ELR (cell line): ENCODE measurements at places on chromosomes 2 and 18.

- DNase-seq = no peak
Observed at GRCh38 chr18:48573632-48574283, 34.9 kb downstream of the CTIF start.

GRCh38 chr2:16747689-16748088 lies 82.1 kb upstream of the CYRIA start:
- DNase-seq = no peak

DNA sequence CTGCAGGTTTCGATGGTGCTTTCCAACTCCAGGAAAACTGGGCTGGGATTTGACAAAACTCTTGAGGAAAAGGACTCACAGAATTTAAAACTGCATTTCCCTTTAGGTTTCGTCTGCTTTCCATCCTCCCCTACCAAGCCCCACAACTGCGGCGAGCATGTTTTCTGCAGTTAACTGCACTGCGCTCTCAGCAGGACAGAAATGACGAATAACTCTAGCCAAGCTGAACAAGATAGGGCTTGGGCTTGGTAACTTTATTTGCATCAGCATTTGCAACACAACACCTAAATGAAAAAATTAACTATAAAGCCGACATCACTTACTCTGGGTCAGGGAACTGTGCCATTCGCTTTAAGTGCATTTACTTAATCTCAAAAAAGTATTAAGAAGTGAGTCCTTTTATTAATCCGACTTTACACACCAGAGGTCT lies 669 bp upstream of the PIKFYVE start:
- DNase-seq = peak; percentile 55

DNA sequence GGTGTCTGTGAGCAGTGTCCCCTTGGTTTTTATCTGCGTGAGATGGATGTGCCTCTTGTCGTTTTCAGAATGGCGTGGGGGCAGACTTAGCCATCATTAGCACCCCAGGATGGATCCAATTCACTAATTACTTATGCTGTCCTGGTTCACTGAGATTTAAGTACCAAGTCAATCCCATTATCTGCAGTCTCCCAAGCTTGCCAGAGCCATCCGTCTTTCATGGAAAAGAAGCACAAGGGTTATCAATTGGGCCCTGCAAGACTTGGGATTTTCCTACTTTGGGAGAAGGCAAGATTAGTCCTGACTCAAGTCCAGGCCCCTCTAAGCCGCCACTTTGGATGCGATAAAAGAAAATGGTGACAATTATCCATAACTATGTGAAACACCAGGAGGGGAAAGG lies 404.0 kb downstream of the TMEM182 start:
- DNase-seq = no peak

DNA sequence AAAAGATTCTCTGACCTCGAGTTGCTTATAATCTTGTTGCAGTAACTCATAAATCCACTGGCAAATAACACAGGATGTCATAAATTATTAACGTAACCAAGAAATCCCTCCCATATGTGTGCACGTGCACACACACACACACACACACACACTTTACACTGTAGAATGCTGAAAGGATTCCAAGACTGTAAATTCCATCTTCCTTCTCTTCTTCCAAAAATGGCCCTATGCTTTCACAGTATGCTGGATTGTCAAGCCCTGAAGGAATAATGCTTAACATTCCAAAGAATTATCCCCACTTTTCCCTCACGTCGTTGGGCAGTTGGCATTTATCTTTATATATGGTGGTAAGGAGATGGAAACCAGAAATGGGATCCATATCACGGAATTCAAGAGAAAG lies 117.5 kb upstream of the CRIM1 start:
- no peak for DNase-seq

DNA sequence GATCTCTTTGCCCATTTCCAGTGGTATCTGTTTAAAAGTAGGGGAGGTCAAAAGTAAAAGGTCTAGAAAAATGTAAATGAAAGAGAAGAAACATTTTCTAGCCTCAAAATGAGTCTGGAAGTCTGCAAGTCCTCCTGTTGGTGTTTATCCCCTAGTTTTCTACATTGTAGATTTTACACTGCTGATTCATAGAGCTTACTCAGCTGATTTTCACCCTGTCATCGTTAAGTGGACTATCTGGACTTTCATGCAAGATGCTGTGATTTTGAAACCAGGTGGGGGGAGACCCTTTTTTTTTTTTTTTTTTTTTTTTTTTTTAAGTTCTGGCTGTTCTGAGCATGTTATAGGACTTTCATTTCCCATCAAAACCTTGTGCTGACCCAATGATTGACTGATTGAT lies 10.3 kb downstream of the HOXD3 start:
- DNase-seq = no peak

- DNase-seq = no peak
Observed at GRCh38 chr2:218982586-218983262, 2.3 kb downstream of the FEV start.

DNA sequence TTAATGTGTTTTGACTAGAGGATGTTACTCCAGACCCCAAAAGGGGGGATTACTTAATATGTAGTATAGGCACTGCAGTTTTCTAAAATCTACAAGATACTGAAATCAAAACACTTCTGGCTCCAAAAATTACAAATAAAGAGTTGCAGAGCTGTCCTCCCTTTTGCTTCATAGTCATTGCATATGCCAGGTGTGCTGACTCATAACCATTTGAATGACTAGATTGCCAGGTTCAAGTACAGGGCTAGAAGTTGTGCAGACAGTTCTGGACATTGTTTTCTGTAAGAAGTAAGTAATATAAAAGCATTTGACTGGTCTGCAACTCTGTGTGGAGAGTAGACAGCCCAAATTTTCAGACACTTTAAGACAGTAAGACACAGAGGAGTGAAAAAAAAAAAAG lies 6.7 kb downstream of the CWC22 start:
- peak; percentile 32 for DNase-seq

GRCh38 chr2:222000326-222000725 lies 298.5 kb downstream of the PAX3 start:
- DNase-seq = peak; percentile 94

GRCh38 chr2:73333564-73333963 lies 40.2 kb upstream of the EGR4 start:
- no peak for DNase-seq

- DNase-seq = no peak
Observed at GRCh38 chr18:6266212-6266611, 148.5 kb downstream of the L3MBTL4 start.

DNA sequence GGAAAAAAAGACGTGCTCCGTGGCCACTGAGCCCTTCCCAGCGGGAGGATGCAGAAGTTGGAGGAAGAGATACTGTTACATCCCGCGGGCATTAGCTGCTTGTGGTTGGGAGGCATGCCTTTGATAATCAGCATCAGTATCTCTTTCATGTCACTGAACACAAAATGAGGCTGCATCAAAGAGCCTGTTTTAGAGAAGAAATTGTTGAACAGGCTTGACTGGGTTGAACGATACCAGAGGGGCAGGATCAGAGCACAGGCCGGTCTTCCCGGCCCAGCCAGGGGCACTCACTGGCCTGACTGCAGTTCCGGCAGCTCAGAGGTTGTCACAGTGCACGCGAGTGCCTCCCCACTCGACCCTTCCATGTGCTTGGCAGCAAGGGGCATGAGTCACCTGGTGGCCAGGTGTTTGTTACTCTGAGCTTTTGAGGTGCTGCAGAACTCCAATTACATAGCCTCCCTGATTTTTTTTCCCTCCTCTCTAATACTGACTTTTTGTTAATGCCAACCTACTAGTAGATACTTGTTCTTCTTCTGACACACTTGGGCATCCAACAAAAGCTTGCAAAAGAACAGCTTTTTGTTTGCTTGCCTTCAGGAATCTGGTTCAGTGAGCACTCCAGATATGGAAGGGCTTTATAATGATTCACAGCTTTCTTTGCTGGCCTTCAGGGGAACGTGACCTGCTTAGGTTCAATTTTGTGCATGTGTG lies 121.6 kb downstream of the VAPA start:
- DNase-seq = peak; percentile 26

DNA sequence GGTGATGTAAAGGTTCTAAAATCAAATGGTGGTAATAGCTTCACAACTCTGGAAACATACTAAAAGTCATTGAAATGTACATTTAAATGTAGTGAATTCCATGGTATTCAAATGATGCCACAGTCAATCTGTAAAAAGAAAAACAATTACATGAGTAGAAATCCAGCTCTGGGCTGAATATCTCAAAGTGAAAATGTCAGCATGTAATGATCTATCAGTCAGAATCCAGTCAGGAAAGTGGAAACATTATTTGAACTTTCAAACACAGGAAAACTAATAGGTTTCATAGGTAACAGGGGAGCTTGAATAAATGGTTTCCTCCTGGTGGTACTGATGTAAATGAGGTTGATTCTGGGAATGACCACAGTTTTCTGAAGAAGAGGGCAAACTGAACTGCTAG lies 186.4 kb downstream of the CDH7 start:
- DNase-seq = no peak

GRCh38 chr2:96537066-96537733 lies 648 bp downstream of the ARID5A start:
- peak; percentile 79 for DNase-seq

DNA sequence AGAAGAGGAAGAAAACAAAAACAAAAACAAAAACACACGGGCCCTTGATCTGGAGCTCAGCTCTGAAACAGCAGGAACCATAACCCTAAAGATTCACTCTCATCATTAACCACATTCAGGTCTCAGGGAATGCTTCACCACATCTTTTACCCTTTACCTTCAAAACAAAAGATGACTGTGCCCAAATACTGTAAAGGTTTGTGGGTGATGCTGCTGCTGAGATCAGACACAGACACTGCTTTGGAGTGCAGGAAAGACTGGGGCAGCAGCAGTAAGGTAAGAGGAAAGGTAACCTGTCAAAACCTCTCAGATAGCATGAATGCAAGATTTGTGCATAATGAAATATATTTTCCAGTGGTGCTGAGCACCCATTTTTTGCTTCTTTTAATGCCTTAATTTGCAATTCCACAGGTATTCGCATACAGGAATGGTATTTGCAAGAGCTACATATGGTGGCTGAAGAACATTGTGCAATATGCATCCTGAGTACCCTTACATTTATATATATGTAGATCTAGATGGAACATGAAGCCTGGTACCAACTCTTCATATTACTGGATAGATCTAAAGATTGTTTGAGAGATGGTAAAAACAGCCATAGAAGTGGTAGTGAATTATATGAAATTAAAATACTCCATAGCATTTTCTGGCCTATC lies 4.1 kb upstream of the FLACC1 start:
- no peak for DNase-seq

GRCh38 chr2:82275599-82275998 lies 1971.0 kb upstream of the LRRTM1 start:
- no peak for DNase-seq

DNA sequence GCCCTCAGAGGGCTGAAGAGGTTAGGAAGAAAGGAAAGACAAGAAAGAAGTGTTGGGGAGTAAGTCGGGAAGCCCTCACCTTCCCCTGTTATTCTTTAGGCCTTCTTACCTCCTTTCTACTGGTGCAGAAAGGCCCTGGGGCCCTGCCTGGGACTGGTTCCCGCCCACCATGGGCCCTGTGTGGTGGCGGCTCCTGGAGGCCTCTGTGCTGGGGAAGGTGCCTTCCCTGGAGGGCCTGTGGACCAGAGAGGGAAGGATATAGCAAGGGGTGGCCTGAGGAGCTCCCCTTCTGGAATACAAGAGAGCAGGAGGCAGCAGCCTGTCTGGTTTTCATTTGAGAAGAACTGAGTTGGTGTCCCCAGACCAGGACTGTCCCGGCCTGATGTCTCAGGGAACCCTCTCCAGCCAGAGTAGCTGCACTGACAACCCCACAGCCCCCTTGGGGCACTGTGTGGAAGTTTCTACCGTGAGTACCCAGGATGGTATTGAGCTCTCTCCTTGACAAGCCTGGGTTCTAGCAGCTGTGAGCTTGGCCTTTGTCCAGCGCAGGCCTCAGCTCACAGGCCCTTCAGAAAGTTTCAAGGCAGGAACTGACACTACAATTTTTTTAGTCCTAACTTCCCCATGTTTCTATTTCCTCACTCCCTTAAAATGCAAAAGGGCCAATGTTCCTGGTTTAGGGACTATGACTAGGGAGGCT lies 47.1 kb downstream of the EFR3B start:
- DNase-seq = no peak

GRCh38 chr2:160372010-160372356 lies 121.6 kb downstream of the RBMS1 start:
- no peak for DNase-seq

GRCh38 chr18:63762518-63762917 lies 12.7 kb upstream of the SERPINB7 start:
- DNase-seq = peak; percentile 95

- peak; percentile 22 for DNase-seq
Observed at GRCh38 chr2:52881606-52882005, 886.0 kb upstream of the CHAC2 start.

DNA sequence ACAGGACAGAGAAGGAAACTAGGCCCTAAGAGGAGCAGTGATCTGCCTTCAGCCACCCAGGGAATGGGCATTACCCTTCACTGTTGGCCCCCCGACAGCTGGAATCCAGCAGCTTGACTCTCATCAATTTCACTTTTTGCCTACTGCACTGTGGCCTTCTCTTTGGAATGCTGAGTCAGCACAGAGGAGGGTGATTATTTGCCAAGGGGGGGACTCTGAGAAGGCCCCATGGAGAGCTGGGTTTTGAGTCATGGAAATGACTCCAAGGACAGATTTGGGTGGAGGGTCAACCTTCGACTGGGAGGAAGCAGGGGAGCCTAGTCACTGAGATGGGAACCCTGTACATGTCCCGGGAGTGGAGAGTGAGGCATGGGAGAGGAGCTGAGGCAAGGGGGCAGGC lies 38.1 kb upstream of the NTSR2 start:
- no peak for DNase-seq

DNA sequence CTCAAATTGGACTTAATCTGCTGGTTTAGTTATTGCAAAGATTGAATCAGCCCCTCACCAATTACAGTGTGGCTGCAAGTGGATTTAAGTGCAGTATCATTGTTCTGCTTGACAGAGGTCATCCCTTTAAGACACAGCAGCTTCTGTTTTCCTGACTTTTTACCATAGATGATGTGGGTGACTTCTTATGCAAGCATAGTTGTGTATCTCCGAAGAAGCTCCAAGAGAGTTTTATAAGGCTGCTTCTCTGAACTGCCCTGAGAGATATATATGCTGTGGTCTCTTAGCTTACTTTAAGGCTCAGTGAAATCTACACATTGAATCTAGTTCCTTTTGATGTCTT lies 3.5 kb downstream of the TRIB2 start:
- no peak for DNase-seq

DNA sequence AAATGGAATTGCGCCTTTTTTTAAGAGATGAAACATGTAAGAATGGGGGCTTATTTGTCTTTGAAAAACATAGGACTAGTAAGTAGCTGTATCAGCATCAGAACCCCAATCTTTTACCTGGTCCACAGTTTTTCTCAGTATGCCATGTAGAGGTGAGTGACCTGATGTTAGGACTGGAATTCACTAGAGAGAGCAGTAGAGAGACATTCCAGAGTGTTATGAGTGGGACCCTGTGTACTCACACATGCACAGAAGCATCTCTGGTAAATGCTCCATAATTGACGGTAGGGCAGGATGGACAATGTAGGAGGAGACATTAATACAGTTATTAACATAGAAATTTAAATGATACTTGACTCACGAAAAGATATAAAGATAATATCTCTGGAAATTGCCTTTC lies 1.4 kb upstream of the GALNT13 start:
- no peak for DNase-seq

DNA sequence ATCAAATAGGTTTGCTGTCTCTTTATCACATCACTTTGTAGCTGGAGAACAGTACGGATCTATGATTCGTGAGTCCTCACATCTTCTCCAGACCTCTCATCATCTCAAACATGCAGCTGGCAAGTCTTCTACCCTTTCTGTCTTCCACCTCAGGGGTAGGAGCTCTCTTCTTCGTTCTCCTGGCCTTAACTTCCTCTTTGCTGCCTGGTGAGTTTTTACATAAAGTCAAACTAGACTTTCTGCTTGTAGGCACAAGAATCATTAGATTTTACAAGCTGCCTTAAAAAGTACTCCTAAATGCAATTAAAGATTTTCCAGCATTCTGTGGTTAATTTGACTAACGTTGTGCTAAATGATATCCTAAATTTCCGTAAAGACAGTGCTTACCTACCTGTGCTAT lies 43.7 kb upstream of the TANK start:
- DNase-seq = no peak
